ENCODE measurements at places on chromosomes 6 and 20.

GRCh38 chr6:96974516-96974915 lies 50.0 kb downstream of the KLHL32 start:
- DNase-seq: no peak

GRCh38 chr20:18380908-18381529 lies 85.8 kb downstream of the DZANK1 start:
- no peak for DNase-seq

GRCh38 chr6:147942363-147942762 lies 400.3 kb upstream of the SASH1 start:
- no peak for DNase-seq

DNA sequence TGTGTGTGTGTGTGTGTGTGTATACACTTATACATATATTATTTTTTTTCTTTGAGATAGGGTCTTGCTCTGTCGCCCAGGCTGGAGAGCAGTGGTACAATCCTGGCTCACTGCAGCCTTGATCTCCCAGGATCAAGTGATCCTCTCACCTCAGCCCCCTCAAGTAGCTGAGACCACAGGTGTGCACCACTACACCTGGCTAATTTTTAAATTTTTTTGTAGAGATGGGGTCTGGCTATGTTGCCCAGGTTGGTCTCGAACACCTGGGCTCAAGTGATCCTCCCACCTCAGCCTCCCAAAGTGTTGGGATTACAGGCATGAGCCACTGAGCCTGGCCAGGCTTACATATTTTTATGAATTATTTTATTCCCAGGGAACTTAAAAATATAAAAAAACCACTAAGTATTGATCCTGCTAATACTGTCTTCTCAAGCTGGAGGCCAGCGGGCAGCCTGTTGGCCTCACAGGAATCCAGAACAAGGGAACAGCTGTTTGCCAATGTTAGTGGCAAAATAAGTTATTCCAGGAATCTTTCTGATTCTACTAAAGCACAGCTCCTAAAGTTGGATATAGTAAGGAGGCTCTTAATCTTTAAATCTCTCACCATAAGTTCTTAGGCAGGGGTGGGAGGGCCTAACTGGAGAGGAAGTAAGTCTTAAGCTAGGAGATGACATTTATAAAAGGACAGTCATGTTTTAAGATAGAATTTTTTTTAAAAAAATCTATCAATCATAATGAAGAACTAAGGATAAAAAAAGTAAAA lies 135.5 kb upstream of the NUP153 start:
- no peak for DNase-seq
